CD4-positive, alpha-beta T cell treated with Interleukin-1 beta for 1 hour (primary cell): ENCODE measurements at places on chromosomes 11 and 22.

GRCh38 chr22:20979940-20980453 is 2.1 kb upstream of the LZTR1 start:
- no peak for DNase-seq

DNA sequence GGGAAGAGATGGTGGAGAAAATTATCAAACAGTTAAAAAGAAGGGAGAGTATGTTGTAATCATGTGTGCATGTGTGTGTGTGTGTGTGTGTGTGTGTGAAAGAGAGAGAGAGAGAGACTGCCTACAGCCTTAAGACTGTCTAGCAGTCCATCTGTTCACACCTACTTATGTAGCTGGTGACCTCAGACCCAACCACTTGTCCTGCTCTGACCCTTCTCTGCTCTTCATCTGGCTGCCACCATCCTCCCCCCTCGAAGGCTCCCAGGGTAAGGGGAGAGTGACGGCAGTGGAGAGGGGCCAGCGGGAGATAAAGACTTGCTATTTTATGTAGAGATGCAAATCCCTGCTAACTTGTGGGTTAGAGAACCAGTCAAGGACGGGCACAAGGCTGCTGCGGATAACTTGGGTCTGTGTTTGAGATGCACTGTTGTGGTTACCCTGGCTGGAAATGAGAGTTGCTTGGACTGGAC is 24.9 kb upstream of the GRAMD1B start:
- DNase-seq, result no peak

DNA sequence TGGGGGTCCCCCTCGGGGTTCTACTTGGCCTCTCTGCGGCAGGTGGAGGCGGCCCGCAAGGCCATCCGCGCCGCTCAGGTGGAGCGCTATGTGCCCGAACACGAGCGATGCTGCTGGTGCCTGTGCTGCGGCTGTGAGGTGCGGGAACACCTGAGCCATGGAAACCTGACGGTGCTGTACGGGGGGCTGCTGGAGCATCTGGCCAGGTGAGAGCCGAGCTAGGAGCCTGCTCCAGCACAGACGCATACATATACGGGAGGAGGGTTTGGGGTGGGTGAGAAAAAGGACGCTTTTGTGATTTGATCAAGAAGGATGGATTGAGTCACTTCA is 415 bp downstream of the CENATAC start:
- DNase-seq, result no peak

DNA sequence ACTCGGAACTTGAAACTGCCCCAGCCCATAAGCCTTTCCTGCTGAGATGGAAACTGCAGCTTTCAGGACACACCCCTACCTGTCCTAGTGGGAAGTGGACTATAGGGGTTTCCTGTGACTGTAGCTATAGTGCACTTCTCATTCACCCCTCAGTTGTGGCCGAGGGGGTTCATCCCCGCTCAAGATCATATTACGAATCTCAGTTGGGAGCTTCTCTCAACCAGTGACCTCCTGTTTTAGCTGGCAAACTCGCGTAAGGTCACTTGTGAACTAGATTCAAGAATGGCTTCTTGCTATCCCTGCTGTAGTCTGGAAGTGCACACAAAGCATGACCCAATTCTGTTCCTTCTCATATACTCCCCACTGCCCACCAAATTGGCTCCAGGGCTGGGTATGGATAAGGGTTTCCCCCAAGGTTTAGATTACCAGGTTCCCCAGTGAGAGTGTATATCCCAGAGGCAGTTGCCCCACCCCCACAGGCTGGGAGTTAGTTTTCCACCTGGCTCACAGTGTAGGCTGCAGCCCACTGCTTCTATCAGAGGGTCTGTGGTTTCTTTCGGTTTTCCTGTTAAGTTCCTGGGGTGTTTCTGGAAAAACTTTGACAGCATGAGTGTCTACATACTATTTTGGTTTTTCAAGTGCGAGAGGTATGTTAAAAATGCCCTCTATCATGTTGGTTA is 812.9 kb downstream of the JRKL start:
- no peak for DNase-seq

DNA sequence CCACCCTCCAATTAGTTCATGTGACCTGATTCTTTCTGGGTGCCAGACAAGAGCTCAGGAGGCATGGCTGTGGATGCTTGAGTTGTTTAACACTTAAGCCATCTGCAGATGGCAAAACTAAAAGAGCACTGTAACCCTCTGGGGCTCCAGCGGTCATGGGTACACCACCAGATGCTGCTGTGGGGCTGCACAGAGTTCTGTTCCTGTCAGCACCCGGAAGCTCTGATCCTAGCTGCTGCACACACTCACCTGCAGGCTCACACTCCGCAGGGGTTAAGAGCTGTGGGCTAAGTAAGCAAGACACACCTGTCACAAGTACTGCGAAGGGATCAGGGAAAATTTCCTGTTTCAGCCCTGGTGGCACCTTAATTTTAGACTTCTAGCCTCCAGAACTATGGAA is 307.8 kb downstream of the C11orf87 start:
- DNase-seq, result no peak
